HAP-1 (cell line): ENCODE measurements at places on chromosomes 5 and 9.

- no peak for DNase-seq
Observed at GRCh38 chr5:143471666-143472464, 68.4 kb upstream of the NR3C1 start.

DNA sequence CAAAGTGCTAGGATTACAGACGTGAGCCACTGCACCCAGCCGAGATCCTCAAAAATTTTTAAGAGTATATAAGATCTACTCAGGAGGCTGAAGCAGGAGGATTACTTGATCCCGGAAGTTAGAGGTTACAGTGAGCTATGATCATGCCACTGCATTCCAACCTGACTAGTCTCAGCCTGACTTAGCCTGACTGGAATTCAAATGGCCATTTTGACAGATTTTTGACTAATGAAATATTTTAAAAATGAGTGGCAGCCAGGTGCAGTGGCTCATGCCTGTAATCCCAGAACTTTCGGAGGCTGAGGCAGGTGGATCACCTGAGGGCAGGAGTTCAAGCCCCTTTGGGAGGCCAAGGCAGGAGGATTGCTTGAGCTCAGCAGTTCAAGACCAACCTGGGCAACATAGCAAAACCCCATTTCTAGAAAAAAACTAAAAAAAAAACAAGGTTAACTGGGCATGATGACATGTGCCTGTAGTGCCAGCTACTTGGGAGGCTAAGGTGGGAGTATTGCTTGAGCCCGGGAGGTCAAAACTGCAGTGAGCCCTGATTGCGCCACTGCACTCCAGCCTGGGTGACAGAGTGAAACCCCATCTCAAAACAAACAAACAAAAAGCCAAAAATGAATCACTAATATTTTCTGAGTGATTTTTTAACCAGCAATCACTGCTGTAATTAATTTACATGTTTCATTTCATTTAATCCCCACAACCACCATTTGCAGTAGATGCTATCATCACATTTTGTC lies 16.6 kb downstream of the ATOX1 start:
- DNase-seq, result no peak

GRCh38 chr9:121670431-121670830 lies 19.0 kb downstream of the DAB2IP start:
- no peak for DNase-seq

GRCh38 chr9:79661279-79661678 lies 89.5 kb downstream of the TLE4 start:
- DNase-seq, result no peak

DNA sequence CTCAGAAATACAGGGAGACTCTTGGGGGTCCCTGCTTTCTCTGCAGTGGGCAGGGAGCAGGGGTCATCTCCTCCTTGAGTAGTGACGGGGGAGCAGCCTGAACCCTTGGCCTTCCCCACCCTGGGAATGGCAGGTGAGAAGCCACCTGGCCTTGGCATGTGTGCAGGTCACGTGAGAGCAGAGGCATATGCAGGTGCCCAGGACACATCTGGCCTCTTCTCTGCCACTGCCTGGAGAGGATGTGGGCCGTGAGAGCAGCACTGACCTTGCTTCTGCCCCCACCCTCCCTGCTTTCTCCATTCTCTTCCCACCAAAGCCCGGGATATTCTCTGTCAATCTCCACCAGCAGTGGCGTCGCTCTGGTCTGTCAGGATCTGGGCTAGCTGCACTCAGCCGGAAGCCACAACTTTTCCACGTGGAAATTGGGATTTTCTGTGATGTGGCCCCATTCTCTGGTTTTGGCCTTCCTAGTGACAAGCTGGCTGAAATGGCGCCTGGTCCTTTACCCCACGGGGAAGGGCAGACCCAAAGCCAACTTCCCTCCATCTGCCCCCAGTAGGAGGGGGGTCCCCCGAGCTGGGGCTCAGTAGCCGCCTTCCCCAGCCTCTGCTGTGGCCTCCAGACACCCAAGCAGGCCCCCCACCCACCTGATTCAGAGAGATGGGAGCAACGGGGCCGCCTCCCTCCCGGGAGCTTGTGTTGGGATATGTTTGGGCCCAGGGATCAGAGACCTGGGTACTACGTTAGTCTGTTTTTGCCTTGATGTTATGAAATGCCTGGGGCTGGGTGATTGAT lies 70.4 kb upstream of the FCN1 start:
- DNase-seq, result no peak

GRCh38 chr5:151684690-151685361 lies 1.9 kb downstream of the SPARC start:
- DNase-seq, result peak; percentile 85

- DNase-seq, result no peak
Observed at GRCh38 chr5:139431706-139432105, 7.6 kb downstream of the DNAJC18 start.

GRCh38 chr5:135059000-135059923 lies 25.2 kb upstream of the PITX1 start:
- no peak for DNase-seq

GRCh38 chr5:75617736-75618352 lies 6.6 kb downstream of the ANKDD1B start:
- DNase-seq, result no peak
